ENCODE measurements at places on chromosomes 5 and 9. TPM values are rescaled to one million over a fixed set of nuclear protein-coding genes. Genes with fewer than 3 reads are reported as not detected.

The SIT1 gene
- total RNA-seq, result 0.25 TPM

The NKD2 gene
- 9.6 TPM for total RNA-seq

The TAF1L gene
- total RNA-seq, result not detected

The FGD3 gene
- 7.4 TPM for total RNA-seq

The CDH10 gene
- total RNA-seq, result 1.4 TPM

The SLC2A8 gene
- 57.4 TPM for total RNA-seq

DNA sequence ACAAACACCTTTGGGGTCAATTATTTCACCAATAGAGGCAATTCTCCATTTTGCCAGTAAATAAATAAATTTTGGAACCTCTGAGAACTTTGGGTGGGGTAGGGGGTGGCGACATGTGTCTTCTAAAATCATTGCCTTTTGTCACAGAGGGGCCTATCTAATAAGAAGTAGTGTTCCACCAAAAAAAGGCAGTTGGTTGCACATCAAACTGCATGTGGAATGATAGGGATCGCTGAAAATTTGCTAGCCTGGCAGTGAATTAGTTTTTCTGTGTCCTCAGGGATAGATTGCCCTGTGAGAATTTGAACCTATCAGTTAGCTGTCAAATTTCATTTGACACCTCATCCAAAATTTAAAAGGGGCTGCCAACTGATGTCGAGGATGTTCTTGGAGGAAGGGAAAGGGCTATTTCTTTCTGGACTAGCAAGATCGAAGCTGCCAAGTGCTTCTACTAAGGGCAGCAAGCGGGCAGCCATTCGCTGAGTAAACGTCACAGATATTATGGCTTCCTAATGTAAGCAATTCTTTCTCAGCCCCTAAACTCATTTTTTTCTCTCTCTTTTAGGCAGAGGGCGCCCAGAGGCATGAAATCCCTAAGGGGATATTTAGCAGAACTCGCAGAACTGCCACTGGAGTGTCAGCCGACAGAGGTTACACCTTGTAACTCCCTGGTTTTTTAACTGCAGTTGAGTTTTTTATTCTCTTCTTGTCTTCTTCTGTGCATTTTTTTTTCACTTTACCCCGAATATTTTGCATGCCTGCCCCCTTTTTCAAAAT, 2208.1 kb upstream of the WWC1 start:
- H3K4me1 ChIP-seq, result no peaks in the 10 kb centered on the region
- H3K36me3 ChIP-seq, result no peaks in the 10 kb centered on the region
- H3K27me3 ChIP-seq, result no peaks in the 10 kb centered on the region
- no peak overlapping the region for H3K27ac ChIP-seq

DNA sequence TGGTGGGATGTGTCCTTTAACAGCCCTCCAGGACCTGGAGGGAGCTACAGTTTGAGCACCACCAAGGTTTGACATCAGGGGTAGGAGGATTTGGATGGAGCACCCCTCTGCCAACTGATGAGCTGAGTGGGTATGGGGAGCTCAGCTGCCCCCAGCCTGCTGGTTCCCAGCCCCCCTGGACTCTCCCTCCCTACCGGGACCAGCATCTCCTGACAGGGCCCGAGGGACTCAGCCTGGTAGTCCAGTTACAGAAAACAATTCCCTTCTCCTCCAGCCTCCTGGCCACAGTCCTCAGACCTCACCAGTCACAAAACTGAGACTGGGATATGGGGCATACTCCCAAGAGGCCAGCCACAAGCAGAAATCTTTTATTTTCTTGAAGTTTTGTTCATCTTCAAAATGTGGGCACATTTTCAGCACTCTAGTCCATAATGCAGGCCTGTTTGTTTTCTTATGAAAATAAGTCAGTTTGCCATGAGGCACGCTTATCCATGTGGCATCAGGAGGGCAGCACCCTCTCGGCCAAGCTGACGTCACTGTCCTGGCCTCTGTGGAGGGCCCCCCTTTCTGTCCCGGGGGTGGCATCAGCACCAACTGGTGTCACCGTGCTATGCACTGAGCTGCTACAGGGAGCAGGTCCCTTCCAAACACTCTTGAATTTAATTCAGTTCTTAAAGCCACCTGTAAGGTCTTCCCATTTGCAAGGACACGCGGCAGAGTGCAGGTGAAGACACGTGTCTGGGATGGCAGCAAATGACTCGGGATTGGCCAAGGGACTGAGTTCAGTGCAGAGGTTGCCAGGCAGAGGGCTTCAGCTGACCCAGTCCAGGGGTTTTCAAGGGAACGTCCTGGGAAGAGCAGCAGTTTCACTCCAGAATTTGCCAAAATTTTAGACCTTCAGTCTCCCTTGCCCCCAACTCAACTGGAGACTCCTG, 187.6 kb downstream of the GADD45G start:
- no peak for DNase-seq
- no peaks in the 10 kb centered on the region for H3K36me3 ChIP-seq

DNA sequence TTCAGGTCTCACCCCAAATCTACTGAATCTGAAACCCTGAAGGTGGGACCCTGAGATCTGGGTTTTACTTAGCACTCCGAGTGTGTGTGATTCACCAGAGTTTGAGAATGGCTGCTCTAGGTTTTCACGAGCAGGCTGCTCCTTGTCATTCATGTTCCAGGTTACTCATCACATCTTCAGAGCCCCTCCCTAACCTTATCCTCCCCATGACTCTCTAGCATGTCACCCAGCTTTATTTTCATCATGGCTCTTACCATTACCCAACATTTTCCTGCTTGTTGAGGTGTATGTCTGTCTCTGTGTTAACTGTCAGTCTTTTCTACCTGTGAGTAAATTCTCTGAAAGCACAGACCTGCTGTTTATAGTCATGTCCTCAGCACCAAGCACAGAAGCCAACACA, 319.2 kb downstream of the NSG2 start:
- H3K36me3 ChIP-seq, result no peaks in the 10 kb centered on the region
- no peak for DNase-seq
- H3K4me1 ChIP-seq, result no peaks in the 10 kb centered on the region
- no peak overlapping the region for H3K4me3 ChIP-seq
- no peak overlapping the region for H3K27ac ChIP-seq

DNA sequence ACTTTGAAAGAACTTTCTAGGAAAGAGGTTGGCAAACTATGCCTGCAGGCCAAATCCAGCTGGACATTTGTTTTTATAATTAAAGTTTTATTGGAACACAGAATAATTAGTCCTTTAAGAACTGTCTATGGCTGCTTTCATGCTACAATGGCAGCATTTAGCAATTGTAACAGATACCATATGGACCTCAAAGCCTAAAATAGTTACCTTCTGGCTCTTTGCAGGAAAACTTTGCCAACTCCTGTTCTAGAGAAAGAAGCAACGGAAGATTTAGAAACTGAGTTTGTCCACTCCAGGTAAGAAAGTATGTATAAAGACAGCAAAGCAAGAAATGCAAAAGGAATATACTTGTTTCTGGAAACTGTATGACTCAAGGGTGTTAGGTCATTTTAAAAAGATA, 281.7 kb upstream of the TRPM3 start:
- H3K36me3 ChIP-seq, result no peaks in the 10 kb centered on the region
- DNase-seq, result no peak
- H3K27me3 ChIP-seq, result no peaks in the 10 kb centered on the region
- H3K27ac ChIP-seq, result no peak overlapping the region
- H3K4me1 ChIP-seq, result no peaks in the 10 kb centered on the region

DNA sequence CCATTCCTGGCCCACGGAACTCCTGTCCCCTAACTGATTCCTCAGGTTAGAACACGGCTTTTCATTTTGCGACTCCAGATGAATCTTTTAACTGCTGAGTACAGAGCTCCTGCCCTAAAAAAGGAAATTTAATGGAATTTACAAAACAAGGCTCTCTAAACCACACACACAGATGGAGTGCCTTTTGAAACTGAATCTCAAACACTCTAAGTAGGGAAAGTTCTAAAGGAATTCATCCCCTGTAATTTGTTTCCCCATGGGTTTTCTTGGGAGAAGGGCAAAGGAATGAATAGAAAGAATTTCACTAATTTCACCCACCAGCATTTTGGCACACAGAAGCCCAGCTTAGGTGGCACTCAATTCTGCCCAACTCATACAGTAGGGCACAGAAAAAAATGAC, 106.5 kb downstream of the THBS4 start:
- no peak overlapping the region for H3K4me3 ChIP-seq
- no peaks in the 10 kb centered on the region for H3K27me3 ChIP-seq
- peaks cover 21% of the 10 kb centered on the region for H3K4me1 ChIP-seq
- H3K27ac ChIP-seq, result peak overlapping the region; percentile 89
- peaks cover 29% of the 10 kb centered on the region for H3K36me3 ChIP-seq
- DNase-seq, result no peak

DNA sequence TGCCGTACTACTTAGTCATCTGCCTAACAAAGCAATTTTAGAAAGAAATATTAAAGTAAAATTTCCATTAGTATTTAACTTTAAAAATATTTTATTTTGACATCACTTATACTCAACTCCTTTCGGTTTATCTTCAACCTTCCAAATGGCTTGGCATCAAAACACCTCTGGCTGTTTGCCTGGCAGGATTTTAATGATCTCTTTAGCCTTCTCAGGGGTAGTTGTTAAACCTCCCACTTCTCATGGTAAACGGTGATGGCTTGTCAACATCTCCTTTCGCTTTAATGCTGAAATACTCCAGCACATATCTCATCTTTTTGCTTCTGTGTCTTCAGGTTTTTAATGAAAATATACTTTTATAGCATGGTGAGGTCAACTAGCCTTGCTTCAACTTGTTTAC, 747.1 kb downstream of the CETN3 start:
- H3K4me3 ChIP-seq, result no peak overlapping the region
- no peaks in the 10 kb centered on the region for H3K4me1 ChIP-seq
- H3K27ac ChIP-seq, result no peak overlapping the region

DNA sequence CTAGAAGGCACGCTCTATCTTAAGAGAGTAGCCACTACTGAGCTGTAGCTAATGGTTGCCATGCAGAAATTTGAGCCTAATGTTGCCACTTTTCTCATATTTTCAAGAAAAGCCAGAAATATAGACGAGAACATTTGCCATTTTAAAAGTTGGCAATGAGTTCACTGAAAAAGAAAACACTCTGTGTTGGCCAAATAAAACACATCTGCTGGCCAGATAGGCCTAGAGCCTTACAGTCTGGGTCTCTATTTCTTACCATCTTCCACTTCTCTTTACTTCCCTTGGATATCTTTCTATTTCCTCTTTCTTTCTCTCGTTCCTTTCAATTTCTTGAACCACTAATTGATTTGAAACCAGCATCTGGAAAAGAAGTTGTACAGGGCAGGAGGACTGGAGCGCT, 36.6 kb upstream of the VCAN start:
- no peak for DNase-seq
- H3K36me3 ChIP-seq, result no peaks in the 10 kb centered on the region
- H3K4me3 ChIP-seq, result no peak overlapping the region

DNA sequence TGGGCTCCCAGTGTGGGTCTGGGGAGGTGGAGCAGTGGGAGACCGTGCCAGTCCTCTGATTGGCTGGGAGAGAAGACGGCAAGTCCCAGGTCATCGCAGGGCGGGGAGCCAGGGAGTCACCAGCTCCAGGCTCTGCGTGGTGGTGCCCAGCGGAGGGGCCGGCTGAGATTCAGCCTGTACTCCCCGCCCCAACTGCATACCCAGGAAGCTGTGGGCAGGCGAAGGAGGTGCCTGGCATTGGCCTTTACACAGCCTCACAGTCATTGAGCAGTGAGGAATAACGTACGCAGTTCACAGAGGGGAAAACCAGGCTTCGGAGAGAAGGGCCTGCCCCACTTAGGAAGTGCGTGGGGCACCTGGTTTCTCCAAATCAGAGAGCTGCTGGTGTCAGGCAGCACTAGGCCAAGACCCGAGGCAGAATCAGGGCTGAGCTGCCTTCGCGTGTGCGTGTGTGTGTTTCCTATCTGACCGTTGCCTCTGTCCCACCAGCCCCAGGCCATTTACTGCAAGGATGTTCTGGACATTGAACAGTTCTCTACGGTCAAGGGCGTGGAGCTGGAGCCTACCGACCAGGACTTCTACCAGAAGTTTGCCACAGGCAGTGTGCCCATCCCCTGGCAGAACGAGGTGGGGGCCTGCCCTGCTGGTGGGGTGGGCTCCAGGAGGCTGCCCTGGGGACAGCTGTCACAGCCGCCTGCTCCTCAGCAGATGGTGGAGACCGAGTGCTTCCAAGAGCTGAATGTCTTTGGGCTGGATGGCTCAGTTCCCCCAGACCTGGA, 6.2 kb upstream of the PRR7 start:
- DNase-seq, result no peak
- H3K27me3 ChIP-seq, result no peaks in the 10 kb centered on the region
- no peak overlapping the region for H3K4me3 ChIP-seq
- no peak overlapping the region for H3K27ac ChIP-seq
- H3K36me3 ChIP-seq, result peaks cover 24% of the 10 kb centered on the region

DNA sequence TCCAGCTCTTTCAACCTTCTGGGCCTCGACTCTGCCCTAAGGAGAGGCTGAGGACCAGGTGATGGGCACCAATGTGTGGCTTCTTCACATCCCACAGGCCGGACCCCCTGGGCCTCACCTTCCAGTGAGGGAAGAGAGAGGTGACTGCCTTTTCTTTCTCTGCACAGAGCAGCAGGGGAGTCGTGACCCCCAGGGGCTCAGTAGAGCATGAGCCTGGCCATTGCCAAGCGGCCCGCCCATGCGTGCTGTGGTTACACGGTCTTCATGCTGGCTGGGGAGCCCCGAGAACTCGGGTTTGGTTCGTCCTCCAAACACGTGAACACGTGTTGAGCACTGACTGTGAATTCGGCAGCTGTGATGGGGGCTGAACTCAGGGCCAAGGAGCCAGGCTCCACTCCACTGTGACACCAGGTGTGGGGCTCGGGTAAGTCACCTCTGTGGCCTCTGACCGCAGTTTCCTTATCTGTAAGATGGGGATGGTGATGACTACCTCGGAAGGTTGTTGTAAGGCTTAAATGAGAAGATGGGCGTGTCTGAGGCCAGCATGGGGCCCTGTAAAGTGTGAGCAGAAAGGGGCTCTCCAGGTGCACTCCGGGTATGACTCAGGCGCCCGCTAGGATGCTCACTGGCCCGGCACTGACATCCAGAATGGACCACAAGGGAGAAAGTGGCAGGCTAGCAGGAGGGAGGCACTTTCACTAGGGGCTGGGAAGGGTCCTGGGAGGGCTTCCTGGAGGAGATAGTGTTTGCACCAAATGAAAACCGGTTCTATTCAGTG, 13.4 kb upstream of the GRHPR start:
- no peak for DNase-seq
- H3K4me3 ChIP-seq, result no peak overlapping the region
- peaks cover 18% of the 10 kb centered on the region for H3K4me1 ChIP-seq
- no peaks in the 10 kb centered on the region for H3K27me3 ChIP-seq
- no peaks in the 10 kb centered on the region for H3K36me3 ChIP-seq

- no peak overlapping the region for H3K27ac ChIP-seq
- DNase-seq, result peak; percentile 1
- no peaks in the 10 kb centered on the region for H3K27me3 ChIP-seq
- no peaks in the 10 kb centered on the region for H3K36me3 ChIP-seq
These were observed 123.9 kb upstream of the HAPLN1 start for GRCh38 chr5:83844449-83845068.

DNA sequence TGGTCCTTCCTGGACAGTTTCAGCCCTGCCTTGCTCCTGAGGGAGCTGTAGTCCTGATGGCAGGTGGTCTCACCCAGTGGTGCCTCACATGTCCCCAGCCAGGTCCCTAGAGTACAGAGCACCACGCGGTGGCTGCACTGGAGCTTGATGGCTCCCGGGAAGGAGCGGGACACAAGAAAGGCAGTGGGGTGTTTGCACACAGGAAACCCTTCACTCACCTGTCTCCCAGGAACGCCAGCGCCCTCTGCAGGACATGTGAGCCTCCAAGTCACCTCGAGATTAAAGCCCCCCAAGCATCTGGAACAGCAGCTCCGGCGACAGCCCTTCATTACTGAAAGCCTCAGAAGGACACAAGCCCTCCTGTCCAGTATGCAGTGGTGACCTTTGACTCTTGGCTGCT, 19.9 kb upstream of the TMEM250 start:
- no peak overlapping the region for H3K4me3 ChIP-seq
- no peak overlapping the region for H3K27ac ChIP-seq
- H3K36me3 ChIP-seq, result no peaks in the 10 kb centered on the region
- DNase-seq, result no peak
